ENCODE measurements at places on chromosomes 1 and 21.

DNA sequence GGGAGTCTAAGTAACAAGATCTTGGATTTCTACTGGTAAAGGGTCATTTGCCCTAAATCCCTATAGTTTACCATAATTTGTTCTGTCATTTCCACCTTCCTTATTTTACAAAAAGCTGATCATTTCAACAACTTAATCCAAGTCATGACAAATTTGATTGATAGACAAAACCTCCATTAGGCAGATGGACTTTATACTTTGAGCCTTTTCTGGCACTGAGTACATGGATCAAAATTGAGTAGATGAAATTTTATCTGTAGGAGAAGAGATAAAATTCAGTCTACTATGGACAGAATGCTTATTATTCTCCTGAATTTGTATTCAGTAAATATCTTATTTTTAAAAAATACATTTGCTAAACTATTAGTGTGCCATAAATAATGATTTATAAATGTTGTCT is 62.6 kb upstream of the NRIP1 start:
- H3K4me3 ChIP-seq: no peak overlapping the region
- DNase-seq: no peak
- H3K27me3 ChIP-seq: peaks cover 2% of the 10 kb centered on the region
- H3K36me3 ChIP-seq: no peaks in the 10 kb centered on the region
- no peak overlapping the region for H3K27ac ChIP-seq
- H3K4me1 ChIP-seq: no peaks in the 10 kb centered on the region

DNA sequence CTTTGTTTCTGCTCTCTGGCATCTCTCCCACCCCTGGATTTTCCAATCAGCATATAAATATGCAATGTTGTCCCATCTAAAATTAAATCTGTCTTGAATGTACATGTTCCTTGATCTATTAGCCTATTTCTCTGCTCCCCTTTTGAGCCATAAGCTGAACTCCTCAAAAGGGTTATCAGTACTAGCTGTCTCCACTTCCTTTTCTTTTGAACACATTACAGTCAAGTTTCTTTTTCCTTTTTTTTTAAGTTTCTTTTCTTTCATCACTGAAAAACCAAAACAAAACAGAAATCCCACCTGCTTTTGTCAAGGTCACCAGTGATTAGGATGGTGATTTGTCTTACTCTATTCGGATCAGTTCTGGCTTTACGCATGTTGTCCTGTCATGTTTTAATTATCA is 29.3 kb downstream of the XCL2 start:
- H3K27ac ChIP-seq: peak overlapping the region; percentile 70
- DNase-seq: no peak
- H3K27me3 ChIP-seq: no peaks in the 10 kb centered on the region

DNA sequence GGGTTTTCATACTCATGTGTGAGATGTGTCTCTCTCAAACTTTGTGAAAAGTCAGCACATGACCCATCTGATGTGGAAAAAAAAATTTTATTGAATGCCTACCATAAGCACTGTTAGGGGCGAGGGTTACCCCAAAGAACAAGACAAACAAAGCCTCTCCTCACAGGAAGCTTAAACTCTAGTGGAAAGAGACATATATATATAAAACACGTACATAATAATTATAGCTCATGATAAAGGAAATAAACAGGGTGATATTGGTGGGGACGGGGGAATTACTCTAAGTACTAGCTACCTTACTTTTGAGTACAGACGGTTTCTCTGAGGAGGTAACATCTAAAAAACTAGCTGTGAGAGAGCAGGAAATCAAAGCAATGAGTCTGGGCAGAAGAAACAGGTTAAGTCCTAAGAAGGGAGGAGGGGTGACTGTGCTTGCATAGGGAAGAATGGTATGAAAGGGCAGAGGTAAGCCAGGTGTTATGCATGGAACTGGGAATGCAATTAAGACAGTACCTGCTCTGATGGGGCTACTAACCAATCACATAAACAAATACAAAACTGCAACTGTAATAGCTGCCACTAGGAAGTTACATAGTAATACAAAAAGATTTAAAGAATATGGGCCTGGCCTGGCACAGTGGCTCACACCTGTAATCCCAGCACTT is 4.5 kb downstream of the LIN9 start:
- DNase-seq: no peak
- peaks cover 8% of the 10 kb centered on the region for H3K4me1 ChIP-seq
- H3K4me3 ChIP-seq: no peak overlapping the region

DNA sequence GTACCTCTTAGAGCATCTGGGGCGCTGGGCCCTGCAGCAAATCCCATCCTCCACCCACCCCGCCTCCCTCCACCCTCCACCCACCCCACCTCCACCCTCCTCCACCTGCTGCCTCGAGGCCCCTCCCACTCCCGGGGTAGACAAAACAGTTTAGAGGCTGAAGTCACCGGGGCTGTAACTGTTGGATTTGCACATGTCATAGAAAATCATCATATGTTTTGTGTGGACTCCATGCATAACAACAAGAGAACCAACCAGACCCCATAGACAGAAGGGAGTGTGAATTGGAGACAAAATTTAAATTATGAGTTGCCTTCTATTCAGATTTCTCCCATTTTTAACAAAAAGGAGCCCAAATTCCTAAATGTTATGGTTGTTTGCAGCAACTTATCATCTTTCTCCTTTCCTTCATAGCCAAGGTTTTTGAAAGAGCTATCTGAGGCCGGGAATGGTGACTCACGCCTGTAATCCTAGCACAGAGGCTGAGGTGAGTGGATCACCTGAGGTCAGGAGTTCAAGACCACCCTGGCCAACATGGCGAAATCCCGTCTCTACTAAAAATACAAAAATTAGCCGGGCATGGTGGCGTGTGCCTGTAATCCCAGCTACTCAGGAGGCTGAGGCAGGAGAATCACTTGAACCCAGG is 28.2 kb upstream of the LGALS8 start:
- H3K36me3 ChIP-seq: no peaks in the 10 kb centered on the region
- no peaks in the 10 kb centered on the region for H3K27me3 ChIP-seq
- no peak overlapping the region for H3K4me3 ChIP-seq
- H3K27ac ChIP-seq: no peak overlapping the region
- no peak for DNase-seq

- no peak for DNase-seq
- H3K4me3 ChIP-seq: no peak overlapping the region
- H3K36me3 ChIP-seq: no peaks in the 10 kb centered on the region
- no peak overlapping the region for H3K27ac ChIP-seq
These were observed 57.9 kb upstream of the FMOD start for GRCh38 chr1:203408486-203409481.

DNA sequence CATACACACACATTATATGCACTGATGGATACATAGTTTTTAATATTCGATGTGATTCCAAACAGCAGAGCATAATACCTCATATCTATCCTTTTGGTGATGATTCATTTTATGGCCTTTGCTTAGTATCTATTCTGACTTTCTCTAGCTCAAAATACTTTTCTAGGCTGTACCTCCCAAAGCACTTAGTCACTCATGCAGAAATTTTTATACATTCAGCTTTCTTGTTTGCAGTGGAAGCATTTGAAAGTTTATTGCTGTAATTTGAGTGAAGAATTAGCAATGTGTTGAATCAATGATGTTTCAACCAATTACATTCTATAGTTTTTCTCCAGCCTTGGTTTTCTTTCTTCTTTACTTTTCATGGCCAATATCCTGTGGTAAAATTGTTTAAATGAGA is 66.7 kb downstream of the LBR start:
- peaks cover 4% of the 10 kb centered on the region for H3K27me3 ChIP-seq
- no peak for DNase-seq
- H3K4me3 ChIP-seq: no peak overlapping the region

DNA sequence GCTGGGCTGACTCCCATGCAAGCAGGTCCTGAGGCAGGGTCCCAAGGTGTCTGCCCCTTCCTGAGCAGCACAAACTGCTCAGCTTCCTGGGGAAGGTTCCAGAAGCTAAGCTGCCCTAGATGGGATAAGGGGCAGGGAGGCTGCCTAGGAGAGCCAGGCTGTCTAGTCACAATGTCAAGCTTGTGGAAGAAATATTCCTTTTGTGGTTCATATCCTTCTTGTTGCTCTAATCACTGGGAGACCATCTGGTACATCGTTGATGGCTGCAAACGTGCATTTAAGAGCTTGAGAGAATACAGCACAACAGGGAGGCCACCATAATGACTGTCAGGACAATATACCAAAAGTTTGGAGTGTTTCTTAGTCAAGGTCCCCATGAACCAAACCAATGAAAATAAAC is 67.4 kb downstream of the SLC16A1 start:
- no peak overlapping the region for H3K4me3 ChIP-seq
- no peak overlapping the region for H3K27ac ChIP-seq
- no peaks in the 10 kb centered on the region for H3K36me3 ChIP-seq
- DNase-seq: no peak

GRCh38 chr1:180921891-180922630 is 9.4 kb downstream of the KIAA1614 start:
- H3K36me3 ChIP-seq: no peaks in the 10 kb centered on the region
- no peak overlapping the region for H3K4me3 ChIP-seq
- H3K27ac ChIP-seq: no peak overlapping the region
- no peak for DNase-seq
- H3K27me3 ChIP-seq: peaks cover 32% of the 10 kb centered on the region
- peaks cover 5% of the 10 kb centered on the region for H3K4me1 ChIP-seq

GRCh38 chr21:44854391-44854663 is 19.2 kb downstream of the PTTG1IP start:
- H3K36me3 ChIP-seq: peaks cover 84% of the 10 kb centered on the region
- no peak for DNase-seq
- H3K4me3 ChIP-seq: no peak overlapping the region
- H3K4me1 ChIP-seq: peaks cover 27% of the 10 kb centered on the region
- no peaks in the 10 kb centered on the region for H3K27me3 ChIP-seq
- peak overlapping the region; percentile 28 for H3K27ac ChIP-seq

- H3K27ac ChIP-seq: no peak overlapping the region
- no peak for DNase-seq
- H3K27me3 ChIP-seq: no peaks in the 10 kb centered on the region
- H3K36me3 ChIP-seq: no peaks in the 10 kb centered on the region
- H3K4me1 ChIP-seq: no peaks in the 10 kb centered on the region
These were observed 14.9 kb upstream of the MED18 start for GRCh38 chr1:28313702-28314546.

GRCh38 chr21:32143241-32143939 is 135.5 kb downstream of the MIS18A start:
- no peak overlapping the region for H3K27ac ChIP-seq
- no peak for DNase-seq
- H3K27me3 ChIP-seq: peaks cover 15% of the 10 kb centered on the region
- H3K4me3 ChIP-seq: no peak overlapping the region
- H3K36me3 ChIP-seq: no peaks in the 10 kb centered on the region
- H3K4me1 ChIP-seq: no peaks in the 10 kb centered on the region

DNA sequence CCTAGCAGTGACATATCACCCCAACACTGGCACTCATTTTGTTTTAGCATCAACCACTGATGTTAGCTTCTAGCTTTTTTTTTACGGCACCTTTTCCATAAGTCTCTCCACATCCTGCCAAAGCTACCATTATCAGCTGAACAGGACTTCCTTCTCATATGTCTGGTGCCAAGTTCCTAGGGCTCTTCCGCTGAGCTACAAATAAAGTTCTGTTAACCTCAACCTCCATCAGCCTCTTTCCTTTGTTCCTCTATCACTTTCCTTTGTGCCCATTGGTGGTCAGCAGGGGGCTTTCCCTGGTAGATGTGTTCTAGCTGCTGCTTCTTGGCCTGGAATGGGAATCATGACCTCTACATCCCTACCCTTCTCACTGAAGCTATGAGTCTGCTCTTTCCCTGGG is 163.8 kb downstream of the FAF1 start:
- no peak overlapping the region for H3K27ac ChIP-seq
- no peak for DNase-seq
- H3K4me3 ChIP-seq: no peak overlapping the region
- H3K4me1 ChIP-seq: no peaks in the 10 kb centered on the region
- H3K27me3 ChIP-seq: no peaks in the 10 kb centered on the region
- no peaks in the 10 kb centered on the region for H3K36me3 ChIP-seq

GRCh38 chr1:111501645-111502044 is 1.8 kb downstream of the ADORA3 start:
- no peak overlapping the region for H3K4me3 ChIP-seq
- H3K27me3 ChIP-seq: no peaks in the 10 kb centered on the region
- H3K4me1 ChIP-seq: peaks cover 40% of the 10 kb centered on the region
- H3K36me3 ChIP-seq: no peaks in the 10 kb centered on the region
- DNase-seq: no peak

GRCh38 chr1:239744851-239745250 is 346.8 kb upstream of the FMN2 start:
- DNase-seq: no peak
- H3K27me3 ChIP-seq: no peaks in the 10 kb centered on the region
- peaks cover under 1% of the 10 kb centered on the region for H3K4me1 ChIP-seq
- H3K4me3 ChIP-seq: no peak overlapping the region
- no peaks in the 10 kb centered on the region for H3K36me3 ChIP-seq

- H3K4me3 ChIP-seq: no peak overlapping the region
- no peak for DNase-seq
- H3K27me3 ChIP-seq: no peaks in the 10 kb centered on the region
- no peaks in the 10 kb centered on the region for H3K36me3 ChIP-seq
- no peaks in the 10 kb centered on the region for H3K4me1 ChIP-seq
- no peak overlapping the region for H3K27ac ChIP-seq
These were observed 33.7 kb downstream of the PSEN2 start for GRCh38 chr1:226903819-226904716.

All from T-cell (primary cell).